ENCODE measurements at places on chromosomes 7 and 10.

DNA sequence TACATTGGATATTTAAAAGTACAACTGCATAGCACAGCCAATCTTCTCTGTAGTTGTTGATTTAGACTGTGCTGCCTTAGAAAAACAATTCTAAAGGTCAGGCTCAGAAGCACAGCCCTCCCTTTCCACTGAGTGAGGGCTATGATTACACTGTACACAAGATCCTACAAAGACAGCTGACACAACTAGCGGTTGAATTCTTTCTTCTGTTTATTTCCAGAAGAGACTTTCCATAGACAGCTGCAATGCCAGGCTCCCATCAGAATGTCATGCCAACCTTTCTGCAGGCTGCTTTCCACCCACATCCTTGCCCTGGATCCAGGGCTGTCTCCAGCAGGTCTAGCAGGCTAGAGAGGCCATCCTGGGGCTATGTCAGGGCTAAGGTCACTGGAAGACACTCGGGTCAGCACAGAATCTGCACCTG, 39.3 kb downstream of the FAM13C start:
- peak; percentile 27 for ATAC-seq

DNA sequence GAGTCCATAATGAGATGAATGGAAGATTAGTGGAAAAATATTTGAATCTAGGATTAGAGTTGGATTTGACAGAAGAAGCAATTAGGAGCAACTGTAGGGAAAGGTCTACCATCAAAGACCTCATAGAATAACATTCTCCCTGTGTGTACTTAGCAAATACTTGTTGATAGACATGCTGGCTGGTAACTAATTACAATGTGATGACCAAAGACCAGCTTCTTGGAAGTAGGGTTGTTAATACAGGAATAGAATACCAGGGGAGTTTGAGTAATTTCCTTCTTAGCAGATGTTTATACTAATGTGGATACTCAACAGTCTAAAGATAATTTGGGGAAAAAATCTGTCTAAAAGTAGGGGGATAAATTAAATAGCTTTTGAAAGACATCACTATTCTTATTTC, 357.5 kb upstream of the BMPER start:
- no peak for ATAC-seq

- no peak for ATAC-seq
Observed at GRCh38 chr10:33117230-33117629, 159.2 kb upstream of the ITGB1 start.

GRCh38 chr7:17646253-17646956, 293.9 kb downstream of the SNX13 start:
- no peak for ATAC-seq

- ATAC-seq, result no peak
Observed at GRCh38 chr7:152145853-152146466, 120.5 kb downstream of the GALNT11 start.

DNA sequence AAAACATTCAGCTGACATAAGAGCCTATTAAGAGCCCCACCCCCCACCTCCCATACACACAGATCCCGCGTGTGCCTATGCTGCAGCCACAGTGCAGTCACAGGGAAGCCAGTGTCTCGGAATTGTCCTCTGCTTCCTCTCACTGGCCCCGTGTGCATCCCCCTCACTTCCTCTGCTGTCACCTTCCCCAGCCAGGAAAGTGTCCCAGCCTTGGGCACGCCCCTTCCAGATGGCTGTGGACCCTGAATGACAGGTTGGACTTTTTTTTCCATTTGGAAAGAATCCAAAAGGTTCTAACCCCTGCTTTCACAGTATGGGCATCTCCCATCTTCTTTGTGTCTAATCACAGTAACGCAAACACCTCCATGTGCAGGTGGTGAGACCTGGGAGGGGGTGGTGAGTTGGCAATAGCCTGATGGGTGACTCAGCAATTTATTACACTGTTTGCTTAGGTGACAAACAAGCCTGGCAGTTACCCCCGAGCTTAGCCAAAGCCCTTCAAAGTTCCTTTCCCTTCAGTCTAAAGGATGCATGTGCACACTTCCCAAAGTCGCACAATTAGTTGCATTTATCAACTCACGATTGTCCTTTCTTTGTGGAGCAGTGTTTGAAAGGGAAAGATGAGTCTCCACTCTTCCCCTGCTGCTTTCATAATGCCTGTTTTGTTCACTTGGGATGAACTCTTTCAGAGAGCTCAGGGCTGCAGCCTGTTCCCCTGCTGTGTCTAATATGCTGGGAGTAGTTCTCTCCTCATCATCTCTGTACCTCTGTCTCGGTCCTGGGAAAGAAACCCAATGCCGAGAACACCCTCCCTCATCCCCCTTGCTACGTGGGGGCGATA, 67.5 kb upstream of the EFCAB10 start:
- ATAC-seq, result no peak

DNA sequence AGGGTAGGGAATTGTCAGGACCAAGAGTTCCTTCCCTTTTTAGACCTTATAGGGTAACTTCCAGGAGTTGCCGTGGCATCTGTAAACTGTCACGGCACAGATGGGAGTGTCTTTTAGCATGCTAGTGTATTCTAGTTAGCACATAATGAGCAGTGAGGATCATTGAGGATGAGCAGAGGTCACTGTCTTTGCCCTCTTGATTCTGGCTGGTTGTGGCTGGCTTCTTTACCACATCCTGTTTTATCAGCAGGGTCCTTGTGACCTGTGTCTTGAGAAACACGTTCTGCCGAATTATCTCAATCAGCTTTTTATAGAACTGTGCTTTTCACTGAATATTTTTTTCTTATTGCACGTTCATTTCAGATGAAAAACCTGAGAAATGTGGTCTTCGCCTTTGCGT, 41.5 kb downstream of the MINPP1 start:
- no peak for ATAC-seq

DNA sequence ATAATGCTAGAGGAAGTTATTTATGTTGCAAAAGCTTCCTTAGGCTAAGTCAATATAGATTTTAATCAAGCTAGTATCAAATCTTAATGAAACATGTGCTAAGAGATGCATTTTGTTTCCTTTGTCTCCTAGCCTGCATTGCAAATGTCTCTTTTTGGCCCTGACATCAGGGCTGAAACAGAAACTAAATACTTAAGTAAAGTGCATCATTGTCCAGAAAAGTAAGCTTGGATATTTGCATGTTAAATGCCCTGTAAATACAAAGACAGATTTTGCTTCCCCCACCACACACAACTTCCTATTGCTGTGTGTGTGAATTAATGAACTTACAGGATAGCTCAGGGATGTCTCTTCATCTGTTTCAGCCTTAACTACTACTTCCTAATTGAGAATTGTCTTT, 10.0 kb upstream of the STAMBPL1 start:
- ATAC-seq, result no peak

DNA sequence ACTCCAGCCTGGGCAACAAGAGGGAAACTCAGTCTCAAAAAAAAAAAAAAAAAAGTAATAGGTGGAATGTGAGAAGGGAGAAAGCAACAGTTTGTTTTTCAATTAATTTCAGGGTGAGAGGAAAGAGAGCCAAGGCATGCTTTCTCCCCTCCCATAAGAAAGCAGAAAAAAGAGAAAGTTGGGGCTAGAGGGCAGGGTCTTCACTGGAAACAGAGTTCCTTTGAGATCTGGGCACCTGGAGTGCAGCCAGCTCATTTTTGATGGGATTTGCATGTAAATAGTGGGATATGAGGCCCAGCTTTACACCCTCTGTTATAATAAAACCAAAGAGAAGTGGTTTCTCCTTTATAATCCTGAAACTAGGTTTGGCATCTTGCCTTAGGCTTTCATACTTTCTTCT, 13.8 kb upstream of the STOX1 start:
- ATAC-seq, result no peak

Measured in stimulated activated memory B cell treated with anti-CD40 and anti-IgM and Interleukin-4, amounts not matched to agents 10 μg/mL and 1 μg/mL and 100 μg/mL, for 72 hours (primary cell).